Mesenteric fat pad (tissue), 1 donor: ENCODE measurements at places on chromosomes 11 and 22. TPM values are rescaled to one million over a fixed set of nuclear protein-coding genes. Genes with fewer than 3 reads are reported as not detected.

SCUBE2 gene
- 29.2 TPM for total RNA-seq

SPON1 gene
- total RNA-seq, result 123 TPM

DLG2 gene
- total RNA-seq, result 2.8 TPM

ZNF408 gene
- 5.8 TPM for total RNA-seq

HEPACAM gene
- total RNA-seq, result 33.4 TPM

SLC2A11 gene
- 8.4 TPM for total RNA-seq

SLC22A9 gene
- total RNA-seq, result not detected

TMPRSS6 gene
- not detected for total RNA-seq

- peak; percentile 88 for DNase-seq
These were observed 4.9 kb downstream of the CLDN5 start for GRCh38 chr22:19519041-19519926.

- no peak for DNase-seq
These were observed 25.9 kb upstream of the TP53I11 start for GRCh38 chr11:44976576-44976975.

- DNase-seq, result no peak
These were observed 53.5 kb downstream of the OTOG start for GRCh38 chr11:17600316-17601255.

GRCh38 chr11:91871791-91872190, 352.8 kb upstream of the FAT3 start:
- DNase-seq, result no peak

DNA sequence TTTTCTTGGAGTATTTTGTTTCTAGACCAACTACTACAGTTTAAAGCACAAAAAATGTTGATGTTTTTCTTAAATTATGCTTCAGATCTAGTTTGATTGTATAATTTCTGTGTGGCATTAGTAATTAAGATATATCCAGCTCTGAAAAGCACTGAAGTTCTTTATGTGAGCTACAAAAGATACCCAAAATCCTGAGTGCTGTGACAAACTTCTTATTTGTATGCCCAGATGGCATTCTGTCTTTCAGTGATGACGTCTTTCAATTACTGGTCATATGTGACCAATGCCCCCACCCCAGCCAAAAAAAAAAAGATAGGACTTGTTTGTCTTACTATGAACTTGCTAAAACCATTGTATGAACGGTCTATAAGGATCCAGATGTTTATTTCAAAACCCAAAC, 51.3 kb downstream of the BIRC2 start:
- DNase-seq, result no peak

DNA sequence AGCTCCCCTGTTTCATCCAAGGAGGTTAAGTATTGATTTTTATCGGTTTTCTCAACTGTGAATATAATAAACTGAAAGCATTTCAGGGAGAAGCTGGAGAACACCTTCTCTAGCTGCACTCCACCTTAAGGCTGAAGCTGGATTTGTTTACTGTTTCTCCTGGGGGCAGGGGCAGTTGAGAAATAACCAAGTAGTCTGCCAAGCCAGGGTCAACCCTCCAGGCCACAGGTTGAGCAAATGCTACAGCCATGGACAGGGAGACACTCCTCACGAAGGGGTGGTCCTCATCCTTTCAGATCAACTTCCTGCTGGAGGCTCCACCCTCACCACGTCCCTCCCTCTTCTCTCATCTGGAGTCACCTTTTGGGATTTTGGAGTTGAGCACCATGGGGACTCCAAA, at the start of gene TTC36:
Gene TTC36, plus strand, starts transcription at position 366 of the 400 bp plus-strand sequence. Its CDS starts 21 bp downstream, at position 387.
- DNase-seq, result no peak

DNA sequence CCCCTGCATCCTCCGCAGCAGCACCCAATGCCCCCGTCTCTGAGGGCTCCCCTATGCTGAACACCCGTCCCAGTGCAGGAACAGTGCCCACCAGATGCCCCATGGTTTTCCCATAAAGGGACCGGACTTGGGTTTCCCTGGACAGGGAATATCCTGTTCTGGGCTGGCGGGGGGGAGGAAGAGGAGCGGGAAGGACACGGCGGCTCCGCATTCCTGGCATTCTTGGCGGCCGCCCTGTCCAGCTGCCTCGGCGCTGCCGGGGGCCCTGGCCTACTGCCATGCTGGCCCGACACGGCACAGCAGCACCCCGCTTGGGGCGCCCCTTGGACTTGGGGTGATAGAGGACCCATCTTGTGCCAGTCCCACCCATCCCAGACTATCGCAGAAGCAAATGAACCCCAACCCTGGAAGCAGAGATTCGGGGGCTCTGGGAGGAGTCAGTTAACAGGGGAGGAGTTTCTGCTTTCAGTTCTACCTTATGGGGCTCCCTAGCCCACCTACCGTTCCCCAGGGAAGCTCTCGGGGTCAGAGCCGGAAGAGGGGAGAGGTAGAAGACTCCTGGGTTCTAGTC, 23.7 kb upstream of the CBX7 start:
- peak; percentile 89 for DNase-seq

DNA sequence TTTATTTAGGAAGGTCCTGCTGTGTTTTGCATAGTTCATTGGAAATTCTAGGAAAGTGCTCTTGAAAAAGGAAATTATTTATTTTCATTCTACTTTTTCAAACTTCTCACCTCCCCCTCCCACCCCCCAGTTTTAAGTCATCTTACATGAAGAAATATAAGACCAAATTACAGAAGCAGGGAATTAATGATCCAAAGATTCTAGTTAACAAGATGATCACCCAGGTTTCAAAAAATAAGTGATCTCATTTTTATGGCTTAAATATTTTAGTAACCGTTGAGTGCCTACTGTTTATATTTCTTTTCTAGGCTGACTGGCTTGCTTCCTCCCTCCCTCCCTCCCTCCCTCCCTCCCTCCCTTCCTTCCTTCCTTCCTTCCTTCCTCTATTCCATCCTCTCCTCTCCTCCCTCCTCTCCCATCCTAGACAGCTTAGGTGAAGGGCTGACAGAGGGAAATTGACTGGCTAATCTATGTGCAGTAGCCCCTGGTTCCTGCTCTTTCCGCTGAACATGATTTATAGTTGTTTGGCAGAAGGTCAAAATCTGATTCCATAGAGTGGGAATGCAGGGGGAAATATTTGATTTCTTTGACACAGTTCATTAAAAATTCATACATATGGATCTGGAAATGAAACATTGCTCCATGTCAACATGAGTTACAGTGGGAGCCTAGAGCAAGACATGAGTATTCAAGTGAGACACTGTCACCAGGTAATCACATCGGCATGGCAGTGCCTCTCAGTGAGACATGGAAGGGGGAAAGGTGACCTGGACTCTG, 123.4 kb downstream of the COMMD9 start:
- no peak for DNase-seq

DNA sequence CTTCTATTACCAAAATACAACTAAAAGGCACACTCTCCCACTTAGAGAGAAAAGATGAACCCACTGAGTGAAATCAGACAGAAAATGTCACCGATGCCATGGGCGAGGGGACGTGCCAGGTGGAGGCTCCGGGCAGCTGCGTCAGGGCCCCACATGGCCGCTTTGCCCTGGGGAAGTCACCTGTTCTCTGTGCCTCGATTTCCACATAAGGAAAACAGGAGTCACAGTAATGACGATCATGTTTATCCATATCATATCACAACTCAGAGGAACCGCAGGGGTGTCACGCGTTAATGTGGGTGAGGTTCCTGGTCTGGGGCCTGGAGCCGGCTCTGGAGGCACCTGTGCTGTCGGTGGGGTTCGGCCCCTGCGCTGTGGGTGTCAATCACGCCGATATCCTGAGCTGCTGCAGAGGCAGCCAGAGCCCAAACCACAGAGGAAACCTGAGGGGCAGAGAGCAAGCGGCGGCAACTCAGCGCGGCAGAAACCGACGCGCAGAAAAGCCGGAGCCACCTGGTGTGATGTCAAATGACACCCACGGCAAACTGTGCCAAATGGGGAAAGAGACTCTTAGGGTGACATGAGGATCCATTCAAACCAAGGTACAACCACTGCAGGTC, 243.7 kb downstream of the BRD1 start:
- DNase-seq, result peak; percentile 43

DNA sequence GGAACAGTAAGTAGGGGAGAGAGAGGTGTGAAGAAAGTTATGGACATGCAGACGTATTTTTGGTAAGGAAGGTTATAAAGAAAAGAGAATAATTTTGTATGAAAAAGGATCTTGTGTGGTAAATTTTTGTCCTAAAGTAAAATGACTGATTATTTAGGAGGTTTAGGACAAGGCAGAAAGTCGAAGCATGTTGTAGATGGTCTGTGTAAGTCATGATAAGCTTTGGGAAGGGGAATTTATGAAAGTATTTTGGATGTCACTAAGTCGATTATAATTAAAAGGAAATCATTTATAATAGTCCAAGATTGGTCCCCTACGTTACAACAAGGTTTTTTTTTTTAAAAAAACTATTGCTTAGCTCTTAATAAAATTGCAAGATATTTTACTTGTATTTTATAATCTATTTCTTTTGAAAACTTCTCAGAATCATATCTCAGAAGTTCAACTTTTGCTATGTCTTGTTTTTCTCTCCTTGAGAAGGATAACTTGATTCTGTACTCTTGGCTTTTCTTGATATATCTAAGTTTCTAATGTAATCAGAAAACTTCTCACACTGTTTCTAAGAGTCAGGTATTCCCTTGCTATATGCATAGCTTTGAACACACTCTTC, 10.9 kb upstream of the CABP2 start:
- DNase-seq, result no peak

- DNase-seq, result no peak
These were observed 896.7 kb upstream of the ANO3 start for GRCh38 chr11:25435197-25435596.

DNA sequence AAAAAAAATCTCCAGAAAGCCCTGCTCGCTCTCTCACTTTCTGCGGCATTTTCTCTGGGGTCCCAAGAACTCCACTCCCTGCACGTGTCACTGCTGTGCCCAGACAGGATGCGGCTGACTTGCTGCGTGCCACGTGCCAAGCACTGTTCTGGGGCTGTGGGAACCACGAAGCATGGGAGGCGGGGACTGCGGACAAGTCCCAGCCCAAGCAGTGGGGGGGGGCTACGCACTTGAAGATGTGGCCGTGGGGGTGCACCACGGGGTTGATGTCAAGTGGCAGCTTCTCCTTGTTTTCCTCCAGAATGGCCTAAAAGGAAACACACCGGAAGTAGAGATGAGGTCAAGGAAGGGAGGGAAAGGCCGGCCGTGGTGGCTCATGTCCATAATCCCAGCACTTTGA, 10.8 kb downstream of the TTLL12 start:
- DNase-seq, result no peak

GRCh38 chr11:289712-290620, 1.0 kb downstream of the PGGHG start:
- DNase-seq, result peak; percentile 89

DNA sequence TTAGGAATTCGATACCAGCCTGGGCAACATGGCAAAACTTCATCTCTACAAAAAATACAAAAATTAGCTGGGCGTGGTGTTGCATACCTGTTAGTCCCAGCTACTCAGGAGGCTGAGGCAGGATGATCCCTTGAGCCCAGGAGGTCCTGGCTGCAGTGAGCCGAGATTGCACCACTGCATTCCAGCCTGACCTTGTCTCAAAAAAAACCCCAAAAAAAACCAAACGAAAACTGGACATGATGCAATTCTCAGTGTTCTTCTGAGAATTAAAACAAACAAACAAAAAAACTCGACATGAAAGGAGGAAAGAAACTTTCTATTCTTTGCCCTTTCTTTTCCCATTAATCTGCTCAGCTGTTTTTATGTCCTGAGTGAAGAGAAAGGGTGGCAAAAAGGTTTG, 7.4 kb downstream of the MED17 start:
- no peak for DNase-seq

GRCh38 chr11:19605520-19606371, 106.9 kb upstream of the NAV2 start:
- DNase-seq, result no peak

DNA sequence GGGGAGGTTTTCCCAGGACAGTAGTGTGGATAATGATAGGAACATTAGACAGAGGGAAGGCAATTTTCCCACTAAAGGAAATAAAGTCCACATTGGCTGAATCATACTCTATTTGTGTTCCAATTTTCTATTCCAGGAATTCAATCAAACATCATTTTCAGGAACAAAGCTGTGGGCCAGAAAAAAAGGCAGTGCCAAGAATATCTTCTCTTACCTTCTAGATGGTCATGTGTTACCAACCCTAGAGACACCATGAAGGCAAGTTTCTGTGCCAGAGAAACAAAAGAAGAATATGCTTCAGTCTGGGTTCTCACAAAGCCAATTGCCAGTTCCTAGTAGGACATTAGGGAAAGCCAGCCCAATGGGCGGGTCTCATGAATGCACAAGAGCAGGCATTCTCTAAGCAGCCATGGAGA, 27.5 kb downstream of the LARGE2 start:
- no peak for DNase-seq

GRCh38 chr11:36345535-36346141, 49.5 kb downstream of the PRR5L start:
- DNase-seq, result no peak

- DNase-seq, result no peak
These were observed 86.3 kb downstream of the ETS1 start for GRCh38 chr11:128501008-128501407.

DNA sequence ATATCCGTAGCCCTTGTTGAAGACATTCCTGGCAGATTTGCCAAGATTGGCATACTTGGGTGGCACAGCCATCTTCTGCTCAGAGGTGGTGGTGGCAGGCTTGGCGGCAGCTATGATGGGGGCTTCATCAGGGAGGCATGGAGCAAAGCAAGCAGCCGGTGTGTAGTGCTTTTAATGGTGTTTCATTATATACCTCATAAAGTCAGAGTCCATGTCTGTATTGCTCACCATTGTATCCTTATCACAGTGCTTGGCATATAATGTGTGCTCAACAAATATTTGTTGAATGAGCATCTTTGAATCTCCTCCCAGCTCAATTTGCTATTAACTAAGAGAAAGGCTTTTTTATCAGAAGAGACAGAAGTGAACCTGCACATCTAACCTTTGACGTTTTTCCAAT, 7.8 kb upstream of the DNHD1 start:
- no peak for DNase-seq

DNA sequence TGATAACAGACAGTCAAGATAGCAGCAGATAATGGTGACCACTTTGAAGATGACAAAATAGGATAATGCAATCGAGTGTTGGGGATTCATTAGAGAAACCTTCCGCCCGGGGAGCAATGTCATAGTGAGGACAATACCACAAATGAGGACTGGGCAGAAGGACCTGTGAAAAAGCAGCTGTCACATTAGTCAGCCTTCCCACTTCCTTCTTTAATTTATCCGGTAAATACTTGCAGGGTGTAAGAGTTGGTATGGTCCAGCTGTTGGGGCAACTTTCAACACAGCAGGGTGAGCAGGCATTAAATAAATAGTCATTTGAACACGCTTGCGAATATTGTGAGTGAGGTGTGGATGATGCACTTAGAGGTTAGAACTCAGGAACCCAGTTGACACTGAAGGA, 132.5 kb upstream of the KIRREL3 start:
- no peak for DNase-seq

DNA sequence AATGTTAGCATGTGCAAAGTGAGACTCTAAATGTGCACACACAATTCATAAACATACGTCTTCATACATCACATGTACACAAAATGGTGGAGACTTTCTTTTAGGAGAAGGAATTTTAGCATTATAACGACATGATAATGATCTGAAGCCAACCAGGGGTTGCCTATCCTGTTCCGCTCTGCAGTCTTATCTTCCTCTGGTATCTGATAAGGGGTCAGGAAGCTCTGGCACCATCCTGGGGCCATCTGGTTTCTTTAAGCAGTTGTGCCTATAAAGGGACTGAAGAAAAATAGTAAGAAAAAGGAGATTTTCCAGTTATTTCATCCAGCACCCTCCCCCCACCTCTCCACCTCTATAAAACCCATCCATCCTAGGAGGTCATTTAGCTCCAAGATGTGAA, 5.8 kb upstream of the NUP50 start:
- no peak for DNase-seq
